ENCODE measurements at places on chromosomes 3 and 15.

- DNase-seq: no peak
Observed at GRCh38 chr15:24861014-24861690, 93.6 kb upstream of the SNRPN start.

DNA sequence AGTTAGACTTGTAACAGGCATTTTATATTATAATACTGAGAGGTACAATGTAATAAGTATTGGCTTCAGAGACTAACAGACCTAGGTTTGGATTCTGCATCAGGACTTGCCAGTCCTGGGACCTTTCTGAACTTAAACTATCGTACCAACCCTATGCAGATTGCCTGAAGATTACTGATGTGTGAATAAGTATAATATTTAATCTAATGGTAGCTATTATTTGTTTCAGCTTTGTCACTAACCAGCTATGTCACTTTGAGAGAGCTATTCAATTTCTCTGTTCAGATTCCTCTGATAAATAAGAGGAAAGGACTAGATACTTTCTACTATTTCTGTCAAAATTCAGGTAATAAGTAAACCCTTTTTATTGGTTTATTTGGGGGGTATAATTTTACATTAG is 184.4 kb upstream of the NECTIN3 start:
- DNase-seq: no peak

DNA sequence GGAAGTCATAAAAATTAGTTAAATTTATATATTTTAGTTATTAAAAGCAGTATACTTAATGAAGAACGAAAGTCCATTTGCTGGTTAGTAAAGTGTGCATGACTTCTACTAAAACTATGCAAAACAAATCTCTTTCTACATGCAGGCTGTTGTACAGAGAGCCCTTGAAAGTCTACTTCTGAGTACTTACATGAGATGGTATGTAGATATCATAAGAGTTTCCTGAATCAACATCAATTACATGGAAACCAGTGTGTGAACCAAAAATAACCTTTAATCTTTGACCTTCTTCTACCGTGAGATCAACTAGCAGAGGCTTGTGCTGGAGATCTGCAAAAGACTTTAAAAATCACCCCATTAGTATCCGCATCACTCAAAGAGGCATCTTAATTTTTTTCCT is 42.1 kb upstream of the SLC2A2 start:
- DNase-seq: no peak

GRCh38 chr3:157098823-157099185 is 61.1 kb downstream of the CCNL1 start:
- DNase-seq: no peak

GRCh38 chr3:113213896-113214587 is 2.7 kb downstream of the BOC start:
- DNase-seq: no peak
